Hepatocyte (in vitro differentiated cells): ENCODE measurements at places on chromosomes 7 and 10.
A peak's percentile ranks its signal among the peaks of the same experiment; 100 is the strongest.

- DNase-seq = no peak
Measured at GRCh38 chr10:91935886-91936285, 12.3 kb downstream of the BTAF1 start.

DNA sequence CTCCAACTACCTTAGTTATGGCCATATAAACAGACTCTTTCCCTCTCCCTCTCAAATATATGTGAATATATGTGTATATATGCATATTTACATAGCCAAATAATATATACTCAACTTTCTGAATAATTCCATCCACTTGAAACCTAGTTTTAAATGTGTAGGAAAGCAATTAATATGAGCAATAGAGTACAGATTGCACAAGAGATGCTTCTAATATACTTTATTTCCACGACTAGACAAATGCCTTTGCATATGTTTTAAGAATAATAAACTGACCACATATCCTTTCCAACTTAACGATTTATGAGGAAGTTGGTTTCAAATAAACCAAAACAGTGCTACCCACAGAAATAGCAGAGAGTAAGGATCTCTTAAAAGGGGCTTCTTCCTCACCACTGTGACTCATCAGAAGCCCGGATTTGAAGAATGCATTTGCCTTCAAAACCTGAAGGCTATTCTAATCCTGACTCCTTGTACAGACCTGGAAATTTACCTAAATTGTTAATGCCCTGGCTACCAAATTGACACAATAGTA, 266.3 kb downstream of the AHR start:
- DNase-seq = no peak

DNA sequence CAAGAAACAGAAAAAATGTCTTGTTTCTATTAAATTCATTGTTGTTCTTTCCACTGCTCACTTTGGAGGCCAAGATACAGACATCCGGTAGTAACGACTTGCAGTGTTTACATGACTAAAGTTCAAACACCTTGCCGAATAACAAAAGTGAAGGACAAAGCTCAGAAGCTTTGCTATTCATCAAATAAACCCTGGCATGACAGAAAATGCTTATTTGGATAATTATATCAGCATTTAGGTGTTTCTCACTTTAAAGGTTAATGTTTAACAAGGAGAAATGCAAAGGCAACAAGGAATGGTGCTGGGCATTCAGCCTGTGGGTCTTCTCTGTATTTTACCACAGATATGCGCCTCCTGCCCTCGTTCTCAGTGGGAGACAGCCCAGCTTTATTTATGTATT, 5.4 kb upstream of the PTF1A start:
- DNase-seq = no peak

DNA sequence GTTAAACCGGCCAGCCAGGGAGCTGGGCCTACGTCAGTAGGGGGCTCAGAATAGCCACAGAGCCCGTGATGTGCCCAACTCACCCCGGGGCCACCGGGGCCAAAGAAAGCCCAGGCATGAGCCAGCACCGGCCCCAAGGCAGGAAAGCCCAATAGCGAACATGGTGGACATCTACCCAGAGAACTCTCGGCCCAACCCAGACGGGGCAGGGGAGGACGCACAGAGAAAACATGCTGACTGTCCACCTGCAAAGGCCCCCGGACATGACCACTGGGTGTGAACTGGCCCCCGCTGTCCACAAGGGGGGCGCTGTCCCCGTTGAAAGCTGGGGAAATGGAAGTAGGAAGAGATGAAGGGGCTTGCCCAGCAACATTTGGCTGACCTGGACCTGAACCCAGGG, 169.2 kb downstream of the PRKAG2 start:
- no peak for DNase-seq

DNA sequence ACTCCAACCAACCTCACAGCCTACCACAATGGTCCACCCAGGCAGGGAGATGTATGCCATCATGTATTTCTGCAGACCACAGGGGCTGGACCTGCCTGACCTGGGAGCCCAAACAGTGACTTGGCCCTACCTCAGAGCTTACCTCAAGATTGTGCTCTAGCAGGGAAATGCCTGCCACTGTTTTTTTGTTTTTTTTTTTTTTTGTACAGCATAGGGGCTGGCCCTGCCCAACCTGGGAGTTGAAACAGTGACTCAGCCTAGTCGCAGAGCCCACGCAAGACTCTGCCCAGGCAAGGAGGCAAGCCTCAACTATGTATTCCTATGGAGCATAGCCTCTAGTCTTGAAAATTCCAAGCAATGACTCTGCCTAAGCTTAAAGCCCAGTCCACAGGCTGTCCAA, 39.3 kb upstream of the CDK6 start:
- DNase-seq = no peak

DNA sequence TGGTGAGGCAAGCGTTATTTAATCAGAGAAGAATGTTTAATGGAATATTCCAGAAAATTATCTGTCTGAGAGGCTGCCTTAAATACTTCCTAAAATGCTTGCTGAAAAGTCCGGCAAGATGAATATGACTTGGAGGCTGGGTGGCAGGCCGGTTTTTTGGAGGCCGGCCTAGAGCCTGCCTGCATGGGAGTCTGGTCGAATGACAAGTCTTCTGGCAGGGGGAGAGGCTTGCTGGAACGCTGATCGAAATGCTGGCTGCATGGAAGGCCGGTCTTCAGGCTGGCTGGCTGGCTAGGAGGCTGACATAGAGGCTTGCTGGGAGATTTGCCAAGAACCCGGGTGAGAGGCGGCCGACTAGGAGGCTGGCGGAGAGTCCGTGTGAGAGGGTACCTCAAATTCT, 135.7 kb downstream of the OR13A1 start:
- no peak for DNase-seq

- no peak for DNase-seq
Measured at GRCh38 chr10:126921974-126922525, 16.8 kb downstream of the DOCK1 start.

GRCh38 chr7:158706273-158706704, 1.7 kb upstream of the NCAPG2 start:
- DNase-seq = no peak

DNA sequence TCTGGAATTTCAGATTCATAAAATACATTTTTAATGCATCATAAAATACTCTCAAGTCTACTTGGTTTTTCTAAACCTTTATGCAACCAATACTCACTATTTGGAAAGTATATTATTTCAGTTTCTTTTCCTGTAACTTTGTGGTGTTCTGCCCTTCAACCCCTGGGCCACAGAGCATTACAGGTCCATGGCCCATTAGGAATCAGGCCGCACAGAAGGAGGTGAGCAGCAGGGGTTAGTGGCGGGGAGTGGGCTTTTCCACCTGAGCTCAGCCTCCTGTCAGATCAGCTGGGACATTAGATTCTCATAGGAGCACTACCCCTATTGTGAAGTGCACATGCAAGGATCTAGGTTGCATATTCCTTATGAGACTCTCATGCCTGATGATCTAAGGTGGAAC, 9.7 kb downstream of the SNX13 start:
- no peak for DNase-seq

GRCh38 chr7:111308691-111309090, 217.8 kb downstream of the LRRN3 start:
- DNase-seq = no peak

DNA sequence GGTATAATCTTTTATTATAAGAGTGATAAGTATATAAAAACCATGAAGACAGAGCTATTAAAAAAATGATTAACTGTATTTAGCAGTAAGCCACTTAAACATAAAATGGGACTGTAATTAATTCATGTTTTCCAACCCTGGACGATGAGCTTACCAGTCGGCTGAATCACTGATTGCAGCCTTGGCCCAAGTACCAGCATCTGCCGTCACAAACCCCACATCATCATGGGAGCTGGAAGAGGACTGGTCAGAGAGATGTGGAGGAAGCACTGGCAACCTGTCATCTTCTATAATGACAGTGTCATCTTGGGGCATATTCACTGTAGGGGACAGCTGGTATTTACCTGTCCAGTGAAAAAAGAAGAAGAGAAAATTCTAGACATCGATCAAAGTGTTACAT, 473.6 kb downstream of the PARD3 start:
- no peak for DNase-seq

GRCh38 chr7:3312583-3312982, 11.5 kb downstream of the SDK1 start:
- no peak for DNase-seq

- peak; percentile 71 for DNase-seq
Measured at GRCh38 chr10:31929261-31930022, 811 bp upstream of the ARHGAP12 start.

- peak; percentile 57 for DNase-seq
Measured at GRCh38 chr7:130491841-130492522, at the start of gene MEST. Gene MEST, plus strand, starts transcription at chr7:130492085. Its CDS starts 229 bp downstream, at chr7:130492314.

DNA sequence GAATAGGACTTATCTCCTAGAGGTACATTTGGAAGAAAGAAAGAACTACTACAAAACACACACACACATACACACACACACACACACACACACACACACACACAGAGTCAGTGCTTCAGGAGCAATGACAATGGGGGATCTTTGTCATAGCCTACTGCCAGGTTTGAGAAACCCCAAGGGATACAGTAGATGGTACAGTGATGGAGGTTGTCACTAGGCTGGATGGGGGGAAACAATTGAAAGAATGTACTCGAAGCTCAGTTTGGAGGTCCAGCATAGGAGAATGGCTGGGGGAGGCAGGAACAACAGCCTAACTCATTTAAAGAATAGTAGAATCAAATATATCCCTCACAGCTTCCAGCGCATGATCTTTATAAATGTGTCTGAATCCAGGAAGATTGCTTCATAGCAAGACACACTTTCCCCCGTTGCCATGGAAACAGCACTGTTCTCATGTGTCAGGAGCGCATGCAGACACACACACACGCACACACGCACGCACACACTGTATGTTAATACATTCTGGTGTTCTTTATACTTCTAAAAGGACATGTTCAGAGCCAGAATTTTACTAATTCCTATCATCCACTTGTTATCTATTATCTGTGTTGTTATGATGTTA, 32.6 kb upstream of the ZNRF2 start:
- DNase-seq = peak; percentile 31

- no peak for DNase-seq
Measured at GRCh38 chr10:130206216-130206737, 70.1 kb downstream of the GLRX3 start.

- DNase-seq = no peak
Measured at GRCh38 chr7:35255443-35256255, 1.7 kb upstream of the TBX20 start.

GRCh38 chr7:152424348-152425108, 11.3 kb downstream of the KMT2C start:
- no peak for DNase-seq

DNA sequence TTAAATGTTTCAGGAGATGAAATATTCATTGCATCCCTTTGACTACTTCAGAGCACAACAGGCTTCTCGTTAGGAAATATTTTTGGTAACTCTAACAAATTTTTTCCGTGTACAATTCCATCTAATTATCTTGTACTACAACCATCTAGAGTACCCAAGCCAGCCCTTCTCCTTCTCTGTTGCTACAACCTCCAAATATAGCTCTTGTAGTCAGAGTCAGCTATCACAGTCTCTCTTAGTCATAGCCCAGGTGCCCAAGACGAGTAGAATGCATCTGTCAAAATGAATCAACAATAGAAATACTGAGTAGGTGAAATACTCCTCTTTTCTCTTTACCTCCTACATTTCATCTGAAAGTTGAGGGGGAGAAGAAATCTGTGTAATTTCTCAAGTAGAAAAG, 74.0 kb downstream of the INHBA start:
- no peak for DNase-seq

DNA sequence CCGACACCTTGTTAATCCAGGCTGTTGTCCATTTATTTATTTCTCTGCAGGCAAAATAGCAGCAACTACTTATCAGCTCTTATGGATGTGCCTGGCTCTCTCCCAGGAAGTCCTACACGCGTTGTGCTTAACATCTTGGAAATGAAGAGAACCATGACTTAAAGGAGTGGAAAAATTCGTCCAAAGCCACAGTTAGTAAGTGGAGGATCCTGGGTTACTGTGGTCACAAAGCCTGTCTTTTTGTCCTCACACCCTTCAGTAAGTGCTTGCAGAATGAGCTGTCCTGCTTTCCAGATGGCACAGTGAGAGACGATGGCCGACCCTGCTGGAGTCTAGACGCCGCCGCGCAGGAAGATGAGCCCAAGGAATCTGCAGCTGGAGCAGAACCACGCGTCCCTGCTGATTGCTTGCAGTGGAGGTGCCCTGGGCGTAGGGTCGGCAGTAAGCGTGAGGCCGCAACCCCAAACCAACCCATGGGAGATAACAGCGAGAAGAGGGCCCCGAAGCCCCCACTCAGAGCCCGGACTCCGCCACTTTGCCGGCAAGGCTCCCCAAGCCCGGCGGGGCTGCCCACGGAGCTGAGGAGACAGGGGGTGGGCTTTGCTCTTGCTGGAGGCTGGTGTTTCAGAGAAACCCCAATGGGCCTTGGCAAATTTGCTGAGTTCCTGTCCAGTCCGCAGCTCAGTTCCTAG, 178.6 kb downstream of the CXCL12 start:
- no peak for DNase-seq
